ENCODE measurements at places on chromosomes 2 and 18. TPM values are rescaled to one million over a fixed set of nuclear protein-coding genes. Genes with fewer than 3 reads are reported as not detected.

- H3K36me3 ChIP-seq: no peaks in the 10 kb centered on the region
- no peaks in the 10 kb centered on the region for H3K4me1 ChIP-seq
- no peak for DNase-seq
These were observed 125.9 kb upstream of the NABP1 start for GRCh38 chr2:191552066-191552465.

DNA sequence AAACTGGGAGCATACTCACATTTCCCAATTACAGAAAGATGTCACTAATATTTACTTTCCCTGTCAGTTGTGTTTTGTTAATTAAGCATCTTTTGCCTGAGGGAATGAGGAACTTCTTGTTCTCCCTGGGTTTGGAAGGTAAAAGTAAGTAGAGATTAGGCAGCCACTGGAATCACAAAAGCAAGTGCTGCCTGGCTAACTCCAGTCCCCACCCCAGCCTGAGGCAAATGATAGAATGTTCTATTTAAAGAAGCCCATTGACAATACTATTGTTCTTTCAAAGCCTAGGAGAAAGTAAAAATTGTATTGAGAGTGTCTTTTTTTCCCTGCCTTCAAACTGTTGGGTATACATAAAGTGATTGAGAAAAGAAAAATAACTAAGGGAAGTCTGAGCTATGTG is 93.8 kb downstream of the MBD2 start:
- H3K36me3 ChIP-seq: no peaks in the 10 kb centered on the region
- H3K4me3 ChIP-seq: no peak overlapping the region
- H3K4me1 ChIP-seq: peaks cover 10% of the 10 kb centered on the region
- no peak overlapping the region for H3K27ac ChIP-seq
- no peak for DNase-seq
- no peaks in the 10 kb centered on the region for H3K27me3 ChIP-seq

- H3K4me1 ChIP-seq: peaks cover 37% of the 10 kb centered on the region
- H3K27me3 ChIP-seq: no peaks in the 10 kb centered on the region
- H3K36me3 ChIP-seq: no peaks in the 10 kb centered on the region
- H3K27ac ChIP-seq: peak overlapping the region; percentile 74
- DNase-seq: peak; percentile 67
These were observed 8.4 kb upstream of the ARID5A start for GRCh38 chr2:96528006-96528699.

DNA sequence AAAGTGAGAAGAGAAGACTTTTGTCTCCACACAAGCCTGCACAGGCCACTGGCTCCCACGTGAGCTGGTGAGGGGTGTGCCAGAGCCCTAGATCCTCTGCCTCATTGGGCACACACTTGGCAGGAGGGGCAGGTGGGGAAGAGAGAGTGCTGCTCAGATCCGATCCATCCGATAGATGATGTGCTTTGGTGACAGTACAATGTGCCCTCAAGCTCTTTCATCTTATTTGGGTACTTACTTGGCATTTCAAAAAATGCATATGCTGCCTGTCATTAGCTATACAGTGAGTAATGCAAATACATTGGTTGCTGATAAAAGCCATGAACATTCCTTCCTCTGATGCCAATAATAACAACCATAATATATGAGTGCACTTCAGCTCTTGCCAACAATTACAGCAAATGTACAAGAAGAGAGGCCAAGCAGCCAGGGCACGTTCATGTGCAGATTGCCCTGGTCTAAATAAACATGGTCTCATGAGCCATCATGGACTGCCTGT is 255.3 kb downstream of the VAPA start:
- H3K36me3 ChIP-seq: no peaks in the 10 kb centered on the region
- peaks cover 10% of the 10 kb centered on the region for H3K4me1 ChIP-seq
- no peak overlapping the region for H3K4me3 ChIP-seq
- no peak overlapping the region for H3K27ac ChIP-seq
- no peaks in the 10 kb centered on the region for H3K27me3 ChIP-seq
- DNase-seq: no peak

- H3K4me3 ChIP-seq: no peak overlapping the region
- H3K27me3 ChIP-seq: peaks cover 3% of the 10 kb centered on the region
- no peaks in the 10 kb centered on the region for H3K4me1 ChIP-seq
- DNase-seq: no peak
These were observed 23.2 kb upstream of the IMP4 start for GRCh38 chr2:130319536-130319935.

- H3K27me3 ChIP-seq: no peaks in the 10 kb centered on the region
- H3K36me3 ChIP-seq: no peaks in the 10 kb centered on the region
- no peak for DNase-seq
- no peak overlapping the region for H3K27ac ChIP-seq
- no peak overlapping the region for H3K4me3 ChIP-seq
These were observed 140.0 kb downstream of the SEPTIN10 start for GRCh38 chr2:109473616-109474318.

DNA sequence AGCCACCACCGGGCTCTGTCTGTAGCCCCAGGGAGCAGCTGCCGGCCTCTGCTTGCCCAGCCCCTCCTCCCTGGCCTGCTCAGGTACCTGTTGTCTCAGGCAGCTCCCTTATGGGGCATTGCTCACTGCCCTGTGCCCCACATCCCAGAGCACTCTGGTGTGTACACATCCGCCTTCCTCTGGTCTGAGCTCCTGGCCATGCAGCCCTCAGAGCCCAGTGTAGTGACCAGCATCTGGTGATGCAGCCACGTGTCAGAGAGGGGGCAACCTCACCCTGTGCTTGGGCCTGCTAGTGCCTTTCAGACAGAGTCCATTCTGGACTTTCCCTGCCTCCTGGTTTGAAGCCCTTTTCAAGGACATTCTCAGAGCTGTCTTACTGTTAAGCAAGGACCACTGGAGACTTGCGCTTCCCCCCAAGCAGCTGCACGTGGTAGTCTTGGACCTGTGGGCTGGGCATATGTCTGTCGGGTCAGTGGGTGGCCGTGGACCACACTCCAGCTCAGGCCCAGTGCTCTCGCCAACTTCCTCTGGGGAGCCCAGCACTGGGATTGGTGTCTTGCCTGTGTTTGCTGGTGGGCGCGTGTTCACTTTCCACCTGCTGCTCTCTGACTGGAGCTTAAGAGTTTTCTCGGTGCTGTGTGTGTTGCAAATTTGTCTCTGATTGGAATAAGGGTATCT is 30.7 kb downstream of the DGKD start:
- H3K27me3 ChIP-seq: no peaks in the 10 kb centered on the region
- no peak overlapping the region for H3K27ac ChIP-seq
- no peak overlapping the region for H3K4me3 ChIP-seq
- DNase-seq: no peak

- no peaks in the 10 kb centered on the region for H3K27me3 ChIP-seq
- H3K36me3 ChIP-seq: no peaks in the 10 kb centered on the region
- H3K4me1 ChIP-seq: no peaks in the 10 kb centered on the region
- no peak overlapping the region for H3K27ac ChIP-seq
These were observed 151.3 kb downstream of the TFCP2L1 start for GRCh38 chr2:121133551-121134319.

GRCh38 chr2:231297108-231297908 is 98.2 kb upstream of the B3GNT7 start:
- no peak overlapping the region for H3K27ac ChIP-seq
- peaks cover 25% of the 10 kb centered on the region for H3K4me1 ChIP-seq

DNA sequence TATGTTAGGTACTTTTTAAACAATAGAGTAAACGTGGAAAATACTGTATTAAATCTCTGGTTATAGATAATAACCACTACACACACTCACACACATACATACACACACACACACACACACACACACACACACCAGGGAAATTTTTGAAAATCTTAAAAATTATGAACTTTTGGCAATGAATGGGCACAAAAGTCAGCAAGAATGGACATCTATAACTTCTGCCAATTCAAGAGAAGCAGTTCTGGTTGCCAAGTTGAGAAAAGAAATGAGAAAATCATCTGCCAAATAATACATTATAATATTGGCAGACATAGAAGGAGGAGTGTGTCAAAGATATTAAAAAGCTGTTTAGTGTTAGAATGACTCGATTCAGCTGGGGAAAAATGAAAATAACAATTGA is 42.9 kb upstream of the TMEM178A start:
- H3K4me3 ChIP-seq: no peak overlapping the region
- no peaks in the 10 kb centered on the region for H3K27me3 ChIP-seq
- no peaks in the 10 kb centered on the region for H3K4me1 ChIP-seq
- H3K36me3 ChIP-seq: no peaks in the 10 kb centered on the region
- no peak for DNase-seq

GRCh38 chr18:62881509-62882016 is 166.2 kb downstream of the PHLPP1 start:
- no peak overlapping the region for H3K27ac ChIP-seq
- DNase-seq: no peak
- H3K4me1 ChIP-seq: peaks cover 42% of the 10 kb centered on the region

DNA sequence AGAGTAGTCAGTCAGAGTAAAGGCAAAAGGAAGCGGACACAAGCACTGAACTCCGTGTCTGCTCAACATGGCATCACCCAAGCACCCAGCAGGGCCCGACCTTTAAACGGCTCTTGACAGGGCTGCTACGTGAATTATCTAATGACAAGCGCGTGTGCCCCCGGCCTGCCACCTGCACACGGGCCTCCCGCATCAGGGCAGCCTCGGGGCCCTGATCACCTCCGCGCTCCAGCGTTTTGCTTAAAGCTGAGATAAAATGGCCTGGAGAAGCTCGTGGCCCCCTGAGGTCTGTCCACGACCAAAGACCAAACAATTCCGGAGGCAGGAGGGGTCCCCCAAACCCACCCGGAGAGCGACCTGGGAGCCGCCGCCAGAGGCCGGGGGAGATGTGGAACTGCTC is 376 bp downstream of the NDUFA10 start:
- H3K36me3 ChIP-seq: no peaks in the 10 kb centered on the region
- H3K4me1 ChIP-seq: peaks cover 29% of the 10 kb centered on the region
- no peak for DNase-seq
- peak overlapping the region; percentile 99 for H3K27ac ChIP-seq
- H3K4me3 ChIP-seq: peak overlapping the region; percentile 96
- no peaks in the 10 kb centered on the region for H3K27me3 ChIP-seq

- no peak overlapping the region for H3K4me3 ChIP-seq
- no peak for DNase-seq
- no peaks in the 10 kb centered on the region for H3K4me1 ChIP-seq
- no peak overlapping the region for H3K27ac ChIP-seq
- H3K27me3 ChIP-seq: no peaks in the 10 kb centered on the region
These were observed 37.1 kb downstream of the EVA1A start for GRCh38 chr2:75523313-75524275.

- peak overlapping the region; percentile 39 for H3K4me3 ChIP-seq
- no peaks in the 10 kb centered on the region for H3K36me3 ChIP-seq
- H3K4me1 ChIP-seq: no peaks in the 10 kb centered on the region
These were observed 206.7 kb upstream of the APCDD1 start for GRCh38 chr18:10247742-10248082.

GRCh38 chr2:237920673-237921072 is 46.1 kb upstream of the UBE2F start:
- H3K36me3 ChIP-seq: no peaks in the 10 kb centered on the region
- no peak overlapping the region for H3K27ac ChIP-seq
- peaks cover 7% of the 10 kb centered on the region for H3K4me1 ChIP-seq
- H3K27me3 ChIP-seq: no peaks in the 10 kb centered on the region

- no peaks in the 10 kb centered on the region for H3K4me1 ChIP-seq
- no peaks in the 10 kb centered on the region for H3K36me3 ChIP-seq
- H3K27me3 ChIP-seq: no peaks in the 10 kb centered on the region
- H3K4me3 ChIP-seq: no peak overlapping the region
These were observed 367.9 kb downstream of the THSD7B start for GRCh38 chr2:137133225-137133624.

DNA sequence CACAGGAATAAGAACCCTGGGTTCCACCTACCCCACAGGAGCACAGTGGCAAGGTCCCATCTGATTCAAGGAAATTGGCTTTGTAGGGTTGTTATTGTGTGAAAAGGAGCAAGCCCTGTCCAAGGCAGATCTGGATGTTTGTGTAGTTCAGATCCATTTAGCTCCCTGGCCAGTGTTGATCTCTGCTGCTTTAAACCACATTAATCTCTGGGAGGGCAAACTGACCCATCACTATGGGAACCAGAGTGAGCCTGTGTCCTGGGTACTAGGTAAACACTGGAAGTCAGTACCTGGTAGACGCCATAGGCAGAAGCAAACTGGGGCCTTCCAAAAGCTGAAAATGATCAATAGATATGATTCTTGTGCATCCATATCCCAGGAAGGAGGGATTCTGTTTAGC is 271.5 kb upstream of the EPAS1 start:
- no peaks in the 10 kb centered on the region for H3K27me3 ChIP-seq
- no peak for DNase-seq

- H3K27ac ChIP-seq: no peak overlapping the region
- H3K36me3 ChIP-seq: no peaks in the 10 kb centered on the region
- H3K4me1 ChIP-seq: peaks cover 11% of the 10 kb centered on the region
- H3K27me3 ChIP-seq: no peaks in the 10 kb centered on the region
These were observed 208.7 kb upstream of the RASGRP3 start for GRCh38 chr2:33267756-33268155.

The GPR55 gene
- not detected for total RNA-seq

The NPPC gene
- total RNA-seq: 2.2 TPM

The PIKFYVE gene
- 19.3 TPM for total RNA-seq

The PLEKHA3 gene
- 32.7 TPM for total RNA-seq

The TUBB8B gene
- total RNA-seq: not detected

The CFAP210 gene
- total RNA-seq: not detected

The GREB1 gene
- 8.2 TPM for total RNA-seq

The ZNF385B gene
- total RNA-seq: 1.8 TPM

The OTX1 gene
- total RNA-seq: not detected

All from heart right ventricle (tissue), 16 donors.